Stimulated activated CD8-positive, alpha-beta memory T cell treated with anti-CD3 and anti-CD28 coated beads, Interleukin-15, amount 100 ng/mL, for 48 hours (primary cell): ENCODE measurements at places on chromosomes 12 and 14.
A peak's percentile ranks its signal among the peaks of the same experiment; 100 is the strongest.

- DNase-seq = no peak
Observed at GRCh38 chr12:69608114-69608513, 2.6 kb downstream of the LRRC10 start.

GRCh38 chr12:87246726-87247125 is 782.5 kb downstream of the C12orf50 start:
- no peak for DNase-seq

GRCh38 chr12:93015871-93016751 is 87.0 kb upstream of the EEA1 start:
- no peak for DNase-seq

- DNase-seq = no peak
Observed at GRCh38 chr14:45253754-45254310, 830 bp upstream of the MIS18BP1 start.

- no peak for DNase-seq
Observed at GRCh38 chr12:16359512-16360491, 12.4 kb downstream of the MGST1 start.

GRCh38 chr14:33386781-33387180 is 448.1 kb downstream of the NPAS3 start:
- DNase-seq = no peak

DNA sequence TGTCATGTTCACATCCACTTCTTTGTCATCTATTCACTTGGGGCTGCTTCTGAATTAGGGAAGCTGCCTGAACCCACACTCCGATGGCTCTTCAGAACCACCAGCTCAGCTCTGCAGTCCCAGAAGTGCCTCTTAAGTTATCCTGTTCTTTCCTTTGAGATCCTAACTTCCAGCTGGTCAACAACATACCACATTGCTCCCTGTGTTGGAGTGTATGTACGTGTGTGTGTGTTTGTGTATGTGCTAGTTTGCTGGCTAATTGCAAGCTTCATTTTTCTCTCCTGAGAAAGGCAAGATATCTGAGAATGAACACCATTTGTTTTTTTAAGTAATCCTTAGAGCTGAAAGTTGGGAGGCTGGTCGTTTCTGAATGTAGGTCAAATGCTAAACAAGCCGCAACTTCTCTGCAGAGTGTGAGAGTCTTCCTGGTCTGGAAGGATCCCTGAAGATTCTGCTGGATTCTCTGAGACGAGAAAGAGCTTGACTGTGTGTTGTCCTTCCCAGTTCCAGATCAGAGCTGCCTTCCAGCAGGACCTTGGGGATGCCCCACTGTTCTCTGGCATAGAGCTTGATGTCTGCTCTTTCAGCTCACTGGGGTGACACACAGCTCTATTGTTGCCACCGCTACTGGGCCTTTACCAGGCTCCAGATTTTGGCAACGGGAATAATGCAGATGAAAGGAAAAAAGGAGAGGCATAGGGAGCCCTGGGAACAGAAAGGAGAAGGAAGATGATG is 839 bp downstream of the GSG1 start:
- no peak for DNase-seq

DNA sequence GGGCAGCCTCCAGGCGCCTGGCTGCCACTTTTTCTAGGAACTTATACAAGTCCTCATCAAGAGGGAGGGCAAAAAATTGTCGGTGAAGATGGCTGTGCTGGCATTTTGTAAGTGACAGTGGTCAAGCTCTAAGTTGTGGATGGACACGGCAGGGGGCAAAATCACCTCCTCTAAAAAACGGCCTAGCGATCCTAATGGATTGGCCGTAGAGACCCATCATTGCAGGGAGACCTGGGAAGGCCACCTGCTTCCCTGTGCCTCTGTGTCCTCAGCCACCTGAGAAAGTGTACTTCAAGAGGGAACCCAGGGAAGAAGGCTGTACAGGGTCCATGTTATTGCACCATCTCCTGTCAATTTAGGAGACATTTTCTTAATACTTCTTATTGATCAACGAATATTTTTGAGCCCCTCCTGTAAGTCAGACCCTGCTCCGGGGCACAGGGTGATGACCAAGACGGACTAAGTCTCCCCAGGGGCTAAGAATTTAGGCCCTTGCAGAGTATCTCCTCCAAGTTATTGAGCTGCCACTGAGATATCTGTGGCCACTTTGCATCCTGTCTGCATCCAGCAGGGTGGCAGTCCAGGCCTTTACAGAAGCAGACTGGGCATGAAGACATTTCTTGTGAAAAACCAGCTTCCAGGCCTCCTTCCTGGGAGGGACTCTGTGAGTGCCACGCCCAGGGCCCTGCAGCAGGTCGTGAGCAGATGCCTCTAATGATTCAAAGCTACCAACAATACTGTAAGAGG is 40.5 kb downstream of the PSMA6 start:
- DNase-seq = peak; percentile 51

- no peak for DNase-seq
Observed at GRCh38 chr12:79687711-79688260, 3.0 kb downstream of the PAWR start.

DNA sequence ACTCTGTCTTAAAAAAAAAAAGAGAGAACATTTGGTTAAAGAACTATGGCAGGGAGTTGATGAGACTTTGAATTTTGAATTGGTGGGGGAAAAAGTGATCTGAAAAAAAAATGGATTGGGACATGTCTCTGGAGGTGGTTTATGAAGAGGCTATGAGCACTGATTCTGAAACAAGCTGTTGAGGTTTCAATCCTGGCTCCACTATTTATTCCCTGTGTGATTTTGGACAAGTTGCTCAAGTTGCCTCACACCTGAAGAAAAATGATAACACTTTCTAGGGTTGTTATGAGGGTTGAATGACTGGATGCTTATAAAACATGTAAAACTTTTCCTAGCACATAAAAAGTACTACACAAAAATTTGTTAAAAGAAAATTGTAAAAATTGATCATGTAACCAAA is 1.8 kb upstream of the ANO6 start:
- no peak for DNase-seq

GRCh38 chr14:80275208-80275850 is 64.0 kb upstream of the DIO2 start:
- DNase-seq = no peak

- no peak for DNase-seq
Observed at GRCh38 chr14:61602003-61602732, 93.1 kb upstream of the HIF1A start.

DNA sequence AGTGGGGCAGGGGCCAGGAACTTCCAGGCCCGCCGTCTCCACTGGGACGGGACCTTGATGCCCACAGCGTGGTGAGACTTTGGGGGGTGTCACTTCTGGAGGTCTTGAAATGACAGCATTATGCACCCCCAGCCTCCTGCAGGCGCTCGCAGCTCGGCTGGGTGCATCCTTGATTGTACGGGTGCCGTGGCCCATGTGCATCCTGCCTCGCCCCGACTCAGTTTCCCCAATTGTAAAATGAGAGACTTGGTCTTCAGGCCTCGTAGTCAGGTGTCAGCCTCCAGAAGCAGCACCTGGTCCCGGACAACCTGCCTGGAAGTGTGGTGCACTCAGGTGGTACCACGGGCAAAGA is 8.9 kb upstream of the PUS1 start:
- no peak for DNase-seq

DNA sequence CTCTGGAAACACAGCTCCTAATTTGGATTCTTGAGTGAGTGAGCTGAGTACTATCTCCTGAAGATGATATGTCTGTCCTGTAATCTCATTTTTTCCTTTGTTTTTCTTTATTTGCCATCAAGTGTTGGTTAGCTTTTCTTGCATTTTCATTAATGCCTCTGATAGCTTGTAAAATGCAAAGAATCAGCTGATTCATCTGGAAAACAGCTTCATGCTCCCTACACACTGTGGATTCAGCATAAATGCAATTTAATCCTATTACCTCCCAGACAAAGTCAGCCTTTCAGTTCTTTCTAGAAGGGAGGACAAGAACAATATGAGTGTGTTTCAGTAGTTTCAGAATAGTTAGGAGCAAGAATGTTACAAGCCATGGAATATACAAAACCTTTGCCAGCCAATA is 79.4 kb downstream of the DACT1 start:
- DNase-seq = no peak

DNA sequence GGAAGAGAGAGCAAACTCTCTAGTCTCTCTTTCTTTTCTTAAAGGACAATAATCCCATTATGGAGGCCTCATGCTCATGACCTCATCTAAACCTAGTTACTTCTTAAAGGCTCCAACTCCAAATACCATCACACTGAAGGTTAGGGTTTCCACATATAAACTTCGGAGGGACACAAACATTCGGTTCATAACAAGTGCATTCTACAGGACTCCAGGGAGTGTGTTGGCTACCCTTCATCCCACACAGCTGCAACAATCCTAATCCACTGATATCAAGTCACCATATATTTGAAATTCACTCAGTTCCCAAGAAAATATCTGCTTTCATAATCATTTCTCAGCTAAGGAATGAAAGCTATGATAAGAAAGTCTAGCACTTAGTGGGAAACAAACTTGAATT is 265.9 kb upstream of the PLEKHG7 start:
- no peak for DNase-seq

DNA sequence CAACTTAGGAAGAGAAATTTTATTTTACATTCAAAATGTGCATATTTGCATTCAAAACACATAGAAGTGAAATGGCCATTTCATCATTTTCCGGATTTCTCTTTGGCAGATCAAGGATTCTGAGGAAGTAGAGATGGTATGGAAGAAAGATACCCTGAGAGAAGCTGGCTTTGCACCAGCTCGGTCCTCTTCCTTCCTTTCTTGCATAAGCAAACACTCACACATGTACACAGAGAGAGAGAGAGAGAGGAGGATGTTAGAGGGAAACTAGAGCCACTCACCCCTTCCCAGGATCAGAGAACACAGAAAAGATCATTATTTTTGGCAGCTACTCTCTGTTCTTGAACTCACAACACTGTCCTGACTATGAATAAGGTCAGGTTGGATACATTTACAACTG is 15.6 kb upstream of the PLEKHD1 start:
- no peak for DNase-seq

DNA sequence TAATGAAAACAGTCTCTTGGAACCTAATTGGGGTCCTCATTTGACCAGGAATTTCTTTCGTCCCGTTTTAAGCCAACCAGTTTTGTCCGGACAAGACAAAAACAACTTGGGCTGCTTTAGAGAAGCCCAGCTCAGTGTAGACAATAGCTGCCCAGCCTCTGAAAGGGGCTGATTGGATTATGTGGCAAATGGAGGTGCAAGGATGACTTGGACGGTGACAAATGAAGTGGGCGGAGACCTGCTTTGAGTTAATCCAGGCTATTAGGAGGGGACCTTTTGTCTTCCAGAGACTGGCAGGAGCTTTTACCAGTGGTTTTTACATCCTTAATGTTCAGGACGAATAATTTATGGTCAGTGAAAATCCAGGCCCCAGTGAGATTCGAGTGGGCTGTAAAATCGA is 4.8 kb downstream of the MEG3 start:
- no peak for DNase-seq

GRCh38 chr12:41521872-41522379 is 333.8 kb downstream of the PDZRN4 start:
- no peak for DNase-seq

- DNase-seq = no peak
Observed at GRCh38 chr12:6820166-6820565, 1.5 kb upstream of the GPR162 start.

DNA sequence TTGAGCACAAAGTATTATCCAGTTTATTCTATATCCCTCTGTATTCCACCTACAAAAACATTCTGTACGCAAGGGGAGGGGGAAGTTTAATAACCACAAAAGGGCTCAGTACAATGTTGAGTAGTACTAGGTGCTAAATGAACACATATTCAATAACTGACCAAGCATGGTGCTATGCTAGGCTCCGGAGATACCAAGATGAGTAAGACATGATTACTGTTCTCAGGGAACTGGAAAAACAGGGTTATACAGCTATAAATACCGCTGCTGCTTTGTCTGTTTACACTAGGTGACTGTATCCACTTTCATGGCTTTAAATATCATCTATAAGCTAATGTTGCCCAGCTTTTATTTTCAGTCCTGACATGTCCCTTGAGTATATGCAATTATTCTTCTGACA is 135.8 kb downstream of the INSM2 start:
- DNase-seq = no peak

- no peak for DNase-seq
Observed at GRCh38 chr12:64009321-64010068, 165.0 kb downstream of the SRGAP1 start.

- DNase-seq = no peak
Observed at GRCh38 chr14:85313560-85314207, 216.3 kb upstream of the FLRT2 start.

- DNase-seq = no peak
Observed at GRCh38 chr12:57258977-57259970, 8.3 kb upstream of the STAC3 start.

- no peak for DNase-seq
Observed at GRCh38 chr12:78778339-78778738, 86.2 kb upstream of the SYT1 start.

DNA sequence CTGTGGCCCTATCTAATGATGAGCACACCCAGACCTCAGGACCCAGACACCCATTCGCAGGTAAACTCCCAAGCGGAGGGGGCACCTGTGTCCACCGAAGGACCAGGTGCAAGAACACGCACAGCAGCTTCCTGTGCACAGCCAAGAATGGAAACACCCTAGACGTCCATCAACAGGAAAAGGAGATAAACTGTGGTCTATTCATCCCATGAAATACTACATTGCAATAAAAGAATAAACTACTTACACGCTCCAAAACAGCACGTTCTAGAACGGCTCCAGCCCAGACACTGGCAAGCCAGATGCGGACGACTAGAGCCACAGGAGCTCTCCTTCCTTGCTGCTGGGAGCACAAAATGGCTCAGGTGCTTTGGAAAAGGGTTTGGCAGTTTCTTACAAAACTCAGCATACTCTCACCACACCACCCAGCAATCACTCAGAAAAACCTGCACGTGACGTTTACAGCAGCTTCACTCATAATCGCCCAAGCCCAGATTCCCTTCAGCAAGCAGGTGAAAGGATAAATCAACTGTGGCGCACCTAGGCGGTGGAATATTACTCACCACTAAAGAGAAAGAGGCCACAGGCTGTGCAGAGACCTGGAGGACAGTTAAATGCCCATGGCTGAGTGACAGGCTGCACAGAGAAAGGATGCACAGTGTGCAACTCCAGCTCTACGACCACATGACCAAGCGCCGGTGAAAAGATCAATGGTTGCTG is 21.0 kb downstream of the BRF1 start:
- no peak for DNase-seq

- DNase-seq = peak; percentile 97
Observed at GRCh38 chr14:49892636-49893308, at the start of gene ARF6. ARF6 (plus strand) TSS chr14:49893082; CDS start chr14:49893737, 655 bp downstream.

GRCh38 chr12:95988506-95989275 is 7.5 kb downstream of the HAL start:
- DNase-seq = no peak
